Stimulated activated CD8-positive, alpha-beta memory T cell treated with anti-CD3 and anti-CD28 coated beads, Interleukin-15, amount 100 ng/mL, for 48 hours (primary cell): ENCODE measurements at places on chromosomes 11 and 22.

GRCh38 chr11:34656062-34656720 is 35.3 kb downstream of the EHF start:
- no peak for DNase-seq

- DNase-seq: no peak
These were observed 139.4 kb downstream of the SPATA19 start for GRCh38 chr11:133705873-133706272.

- DNase-seq: no peak
These were observed 79.5 kb downstream of the BLID start for GRCh38 chr11:122036493-122036892.

- no peak for DNase-seq
These were observed 137.6 kb downstream of the TEAD1 start for GRCh38 chr11:12811861-12812260.

DNA sequence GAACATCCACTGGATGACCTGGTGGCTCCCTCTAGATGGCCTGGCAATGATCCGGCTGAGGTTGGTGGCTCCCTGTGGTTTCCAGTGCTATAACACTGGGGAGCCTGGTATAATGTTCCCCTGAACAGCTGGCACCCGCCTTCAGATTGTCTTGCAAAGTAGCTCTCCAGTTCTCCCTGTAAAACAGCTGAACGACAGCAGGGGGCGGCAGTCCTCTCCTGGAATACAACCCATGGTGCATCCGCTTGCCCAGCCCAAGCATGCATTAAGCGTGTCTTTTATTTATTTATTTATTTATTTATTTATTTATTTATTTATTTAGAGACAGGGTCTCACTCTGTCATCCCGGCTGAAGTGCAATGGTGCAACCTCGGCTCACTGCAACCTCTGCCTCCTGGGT is 258.9 kb downstream of the BUD13 start:
- no peak for DNase-seq

DNA sequence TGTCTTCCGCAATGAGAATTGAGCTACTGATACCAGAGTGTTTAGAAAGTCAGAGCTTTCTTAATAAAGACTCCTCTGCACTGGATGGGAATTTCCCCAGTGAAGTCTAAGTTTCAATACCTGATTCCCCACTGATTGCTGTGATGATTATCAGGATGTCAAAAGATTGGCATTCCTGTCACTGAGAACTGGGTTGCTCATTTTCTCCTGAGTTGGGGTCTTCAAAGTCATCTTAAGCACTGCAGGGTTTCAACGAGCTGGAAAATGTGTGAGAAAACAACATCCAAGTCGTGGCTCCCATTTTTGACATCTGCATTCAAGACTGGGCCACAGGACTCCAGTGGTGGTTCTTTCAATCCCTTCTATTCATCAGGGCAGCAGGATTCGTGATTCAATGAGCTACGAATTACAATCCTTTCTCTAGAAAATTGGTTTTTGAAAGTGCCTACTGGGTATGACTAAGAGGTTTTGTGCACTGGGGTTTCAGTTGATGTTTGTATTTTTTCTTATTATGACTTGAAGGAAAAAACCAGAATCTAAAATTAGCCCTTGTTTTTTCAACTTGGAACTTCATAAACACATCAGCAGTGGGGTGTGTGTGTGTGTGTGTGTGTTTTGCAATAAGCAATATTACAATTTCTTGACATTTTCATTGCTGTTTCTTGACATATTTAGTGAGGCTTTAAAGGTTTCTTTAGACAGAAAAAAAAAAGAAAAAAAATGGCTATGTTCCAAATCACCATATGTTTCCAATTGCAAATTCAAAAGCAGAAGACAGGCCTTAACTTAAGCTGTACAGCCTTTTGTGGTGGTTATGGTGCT is 233.0 kb downstream of the FAM76B start:
- no peak for DNase-seq
